ENCODE measurements at places on chromosomes 7 and 10.

DNA sequence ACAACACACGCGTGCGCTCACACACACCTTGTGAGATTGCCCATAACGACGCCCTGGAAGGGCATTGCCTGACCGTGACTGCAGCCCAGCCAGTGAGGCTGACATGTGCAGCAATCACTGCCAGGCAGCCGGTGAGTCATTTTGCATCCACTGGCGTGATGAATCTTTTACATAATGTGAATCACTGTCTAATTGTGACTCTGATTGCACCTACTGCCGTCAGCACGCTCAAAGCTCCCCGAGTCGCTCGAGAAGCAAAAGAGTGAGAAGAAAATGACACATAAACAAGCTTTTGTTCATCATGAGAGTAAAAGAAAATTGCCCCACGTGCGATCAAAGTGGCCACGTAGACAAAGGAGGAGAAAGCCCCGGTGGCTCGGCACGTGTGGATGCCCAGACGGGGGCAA lies 117.4 kb upstream of the PFKP start:
- no peak for DNase-seq

- DNase-seq: no peak
These were observed 199.8 kb downstream of the AHR start for GRCh38 chr7:17498230-17498629.

GRCh38 chr7:3807824-3808223 lies 506.8 kb downstream of the SDK1 start:
- no peak for DNase-seq

- DNase-seq: no peak
These were observed 10.6 kb downstream of the DNAJB6 start for GRCh38 chr7:157347217-157347904.

DNA sequence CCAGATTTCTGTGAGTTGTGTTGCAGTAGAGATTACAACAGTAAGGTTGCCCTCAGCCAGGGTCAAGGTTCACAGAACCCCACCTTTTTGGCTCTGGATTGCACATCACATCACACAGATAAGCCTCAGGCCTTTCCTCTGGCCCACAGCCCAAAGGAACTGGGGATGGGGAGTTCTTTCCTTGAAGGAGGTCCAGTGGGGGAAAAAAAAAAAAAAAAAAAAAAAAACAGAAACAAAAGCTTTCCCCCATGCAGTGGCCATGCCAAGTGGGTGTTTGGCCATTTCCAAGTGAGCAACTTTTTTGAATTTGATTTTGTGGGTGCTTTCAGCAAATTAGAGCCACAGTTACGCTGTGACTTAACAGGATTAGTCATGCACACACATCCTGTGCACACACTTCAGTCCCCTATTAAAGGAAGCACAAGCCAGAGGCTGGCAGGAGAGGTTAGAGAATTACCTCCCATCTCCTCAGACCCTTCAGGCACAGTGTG lies 79.3 kb upstream of the NANOS1 start:
- DNase-seq: no peak

DNA sequence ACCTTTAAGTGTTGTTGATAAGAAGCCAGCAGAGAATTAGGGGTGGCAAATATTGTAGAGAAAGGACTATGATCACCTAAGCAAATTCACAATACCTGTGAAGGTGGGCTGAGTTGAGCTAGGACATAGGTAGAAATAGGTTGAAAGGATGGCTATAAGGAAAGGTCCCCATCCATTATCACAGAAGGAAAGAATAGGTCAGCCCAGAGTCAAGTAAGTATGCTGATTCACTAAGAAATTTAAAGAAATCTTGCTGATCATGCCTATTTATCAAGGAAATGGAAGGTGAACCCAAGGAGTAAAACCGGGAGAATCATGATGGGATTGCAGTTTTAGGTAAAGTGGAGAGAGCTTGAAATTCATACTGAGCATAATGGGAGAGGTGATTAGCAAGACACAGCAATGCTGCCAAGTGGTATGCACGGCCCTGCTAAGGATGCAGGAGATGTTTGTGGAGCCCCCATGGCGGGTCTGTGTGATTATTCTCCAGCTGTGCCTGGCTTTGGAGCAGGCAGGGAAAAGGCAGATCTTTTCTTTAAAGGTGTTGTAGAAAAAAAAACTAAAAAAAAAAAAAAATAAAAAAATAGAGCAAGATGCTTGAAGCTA lies 399.4 kb downstream of the PLXDC2 start:
- no peak for DNase-seq

DNA sequence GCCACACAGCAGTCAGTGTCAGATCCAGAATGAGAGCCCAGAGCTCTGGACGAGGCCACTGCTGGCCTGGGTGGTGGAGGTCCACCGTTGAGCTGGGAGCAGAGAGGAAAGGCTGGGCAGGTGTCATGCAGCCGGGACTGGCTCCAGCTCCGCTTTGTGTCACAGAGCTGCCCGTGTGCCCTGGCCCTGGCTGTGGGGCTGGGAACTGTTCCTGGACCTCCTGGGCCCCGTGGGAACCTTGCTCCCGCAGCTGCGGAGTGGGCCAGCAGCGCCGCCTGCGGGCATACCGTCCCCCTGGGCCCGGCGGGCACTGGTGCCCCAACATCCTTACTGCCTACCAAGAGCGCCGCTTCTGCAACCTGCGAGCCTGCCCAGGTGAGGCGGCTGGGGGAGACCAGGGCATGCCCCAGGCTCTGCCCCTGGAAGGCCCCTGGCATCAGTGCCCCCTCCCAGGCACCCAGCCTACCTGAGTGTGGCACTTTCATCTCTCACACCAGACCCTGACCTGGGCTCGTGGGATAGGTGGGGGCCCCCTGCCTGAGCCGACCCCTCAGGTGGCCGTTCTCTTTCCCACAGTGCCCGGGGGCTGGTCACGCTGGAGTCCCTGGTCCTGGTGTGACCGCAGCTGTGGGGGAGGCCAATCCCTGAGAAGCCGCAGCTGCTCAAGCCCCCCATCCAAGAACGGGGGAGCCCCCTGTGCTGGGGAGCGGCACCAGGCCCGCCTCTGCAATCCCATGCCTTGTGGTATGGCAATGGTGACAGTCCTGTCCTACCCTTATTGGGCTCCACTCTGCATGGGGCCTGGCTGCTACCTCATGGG lies 18.8 kb upstream of the ZNF862 start:
- DNase-seq: no peak

DNA sequence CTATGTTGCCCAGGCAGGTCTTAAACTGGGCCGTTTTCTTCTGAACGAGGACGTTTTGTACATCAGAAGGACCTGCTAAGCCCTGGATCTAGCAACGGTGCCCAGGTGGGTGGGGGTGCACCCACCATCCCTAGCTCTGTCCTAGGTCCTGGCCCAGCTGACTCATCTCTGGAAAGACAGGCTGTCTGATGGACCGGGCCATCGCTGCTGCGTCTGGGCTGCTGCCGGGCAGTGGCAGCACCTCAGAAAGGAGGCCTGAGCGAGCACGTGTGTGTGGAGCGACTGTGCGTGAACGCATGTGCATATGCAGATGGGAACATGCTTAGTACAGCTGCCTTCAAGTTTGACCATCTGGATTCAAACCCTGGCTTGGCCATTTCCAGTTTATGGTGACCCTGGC lies 7.3 kb upstream of the ELFN1 start:
- no peak for DNase-seq

- no peak for DNase-seq
These were observed 18.6 kb upstream of the VDAC2 start for GRCh38 chr10:75191821-75192568.

DNA sequence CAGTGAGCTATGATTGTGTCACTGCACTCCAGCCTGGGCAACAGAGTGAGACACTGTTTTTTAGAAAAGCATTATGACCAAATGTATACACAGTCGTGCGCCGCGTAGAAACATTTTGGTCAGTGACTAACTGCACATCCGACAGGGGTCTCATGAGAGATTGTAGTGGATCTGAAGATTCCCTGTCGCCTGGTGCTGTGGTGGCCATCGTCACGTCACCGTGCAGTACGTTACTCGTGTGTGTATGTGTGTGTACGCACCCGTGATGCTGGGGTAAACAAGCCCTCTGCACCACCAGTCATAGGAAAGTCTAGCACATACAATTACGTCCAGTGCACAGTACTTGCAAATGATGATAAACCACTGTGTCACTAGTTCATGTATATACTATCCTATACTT lies 109.4 kb downstream of the ELFN1 start:
- DNase-seq: no peak

GRCh38 chr7:106178593-106179134 lies 66.6 kb upstream of the SYPL1 start:
- DNase-seq: no peak

GRCh38 chr7:41977151-41977651 lies 259.8 kb downstream of the GLI3 start:
- DNase-seq: no peak

DNA sequence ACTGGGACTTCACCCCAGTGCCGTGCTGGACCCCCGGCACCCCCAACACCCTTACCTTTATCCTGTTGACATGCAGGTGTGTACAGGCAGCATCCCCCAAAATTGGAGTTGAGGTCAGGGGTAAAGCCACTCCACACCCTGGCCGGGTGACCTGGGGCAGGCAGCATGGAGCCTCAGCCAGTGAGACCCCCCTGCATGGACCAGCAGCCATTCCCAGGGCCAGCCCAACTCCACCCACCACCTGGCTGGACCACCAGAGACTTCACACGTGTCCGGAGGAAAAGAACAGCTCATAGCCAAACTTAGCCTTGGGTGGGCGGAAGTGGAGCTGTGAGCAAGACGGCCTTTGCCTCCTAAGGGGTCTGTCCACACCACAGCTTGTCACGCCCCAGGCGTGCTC lies 413.0 kb upstream of the FOXK1 start:
- DNase-seq: no peak

GRCh38 chr10:24393201-24393600 lies 184.3 kb downstream of the KIAA1217 start:
- DNase-seq: no peak

- DNase-seq: no peak
These were observed 317.4 kb upstream of the ADARB2 start for GRCh38 chr10:2054728-2055127.

DNA sequence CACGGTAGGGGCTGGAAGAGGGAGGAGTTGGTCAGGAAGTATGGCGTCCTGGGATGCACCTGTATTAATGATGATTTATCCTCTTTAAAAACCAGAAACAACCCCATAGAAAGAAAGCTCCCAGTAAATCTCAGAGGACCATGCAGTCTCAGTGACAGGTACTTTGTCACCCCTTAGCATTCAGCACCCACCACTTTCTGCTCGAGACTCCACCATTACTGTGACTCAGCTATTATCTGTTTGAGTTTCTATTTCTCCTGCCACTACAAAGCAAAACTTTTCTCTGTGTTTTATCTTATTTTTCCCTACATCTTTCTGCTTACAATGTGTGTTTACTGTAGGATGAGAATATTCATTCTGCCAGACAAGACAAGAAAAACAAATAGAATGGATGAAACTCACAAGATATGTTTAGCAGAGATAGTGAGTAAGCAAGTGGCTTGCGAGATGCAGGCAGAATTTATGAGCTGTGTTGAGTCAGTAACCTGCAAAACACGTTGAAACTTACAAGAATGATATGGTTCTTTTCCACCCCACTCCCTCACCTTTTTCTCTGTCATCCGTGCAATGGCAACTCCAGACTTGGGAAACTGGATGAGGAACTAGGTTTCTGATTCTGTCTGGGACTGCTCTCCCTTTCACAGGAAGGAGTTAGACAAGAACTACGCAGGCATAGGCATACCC lies 127.1 kb downstream of the AOAH start:
- no peak for DNase-seq

- no peak for DNase-seq
These were observed 114.8 kb downstream of the SDK1 start for GRCh38 chr7:3415861-3416312.

GRCh38 chr7:51027106-51027934 lies 244.6 kb upstream of the GRB10 start:
- DNase-seq: no peak

DNA sequence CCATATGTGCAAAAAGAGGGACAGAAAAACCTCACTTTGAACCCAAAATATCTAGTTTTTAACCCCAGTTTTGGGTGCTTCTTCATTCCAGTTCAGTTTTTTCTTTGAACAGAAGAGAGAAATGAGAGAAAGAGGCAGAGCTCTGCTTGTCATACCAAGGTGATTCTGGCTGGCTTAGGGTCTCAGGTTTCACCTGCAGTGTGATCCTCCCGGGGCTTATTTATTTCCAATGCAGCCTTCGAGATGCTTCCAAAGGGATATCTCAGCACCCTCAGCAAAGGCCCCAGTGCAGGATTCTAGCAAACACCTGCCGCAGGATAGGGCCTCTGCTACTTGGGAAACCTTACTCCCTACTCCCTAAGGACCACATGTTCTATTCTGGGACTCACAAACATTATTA lies 131.3 kb downstream of the WDR11 start:
- no peak for DNase-seq

GRCh38 chr10:17506390-17506789 lies 52.0 kb upstream of the ST8SIA6 start:
- DNase-seq: no peak

GRCh38 chr10:129531969-129532660 lies 65.1 kb downstream of the MGMT start:
- no peak for DNase-seq

GRCh38 chr7:159056737-159057136 lies 87.9 kb downstream of the VIPR2 start:
- DNase-seq: no peak

GRCh38 chr10:59181668-59182067 lies 5.2 kb downstream of the PHYHIPL start:
- peak; percentile 14 for DNase-seq

DNA sequence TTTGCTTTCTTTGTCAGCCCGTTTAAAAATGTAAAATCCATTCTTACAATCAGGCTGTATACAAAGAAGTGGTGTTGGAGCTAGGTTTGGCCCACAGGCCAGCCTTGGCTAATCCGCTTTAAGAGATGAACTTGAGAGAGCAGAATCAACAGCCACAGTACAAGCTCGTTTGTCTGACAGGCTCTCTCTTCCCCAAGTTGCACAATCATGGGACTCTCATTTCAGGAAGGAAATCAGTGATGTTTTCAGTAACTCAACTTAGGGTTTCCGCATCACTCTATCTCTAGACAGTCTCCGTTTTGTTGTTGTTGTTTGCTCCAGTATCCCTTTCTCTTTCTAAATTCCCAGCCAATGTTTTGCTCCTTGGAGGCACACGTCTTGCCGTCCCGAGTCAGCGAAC lies 582.0 kb upstream of the MKI67 start:
- no peak for DNase-seq

- no peak for DNase-seq
These were observed 149.6 kb downstream of the ADK start for GRCh38 chr10:74300666-74301065.

DNA sequence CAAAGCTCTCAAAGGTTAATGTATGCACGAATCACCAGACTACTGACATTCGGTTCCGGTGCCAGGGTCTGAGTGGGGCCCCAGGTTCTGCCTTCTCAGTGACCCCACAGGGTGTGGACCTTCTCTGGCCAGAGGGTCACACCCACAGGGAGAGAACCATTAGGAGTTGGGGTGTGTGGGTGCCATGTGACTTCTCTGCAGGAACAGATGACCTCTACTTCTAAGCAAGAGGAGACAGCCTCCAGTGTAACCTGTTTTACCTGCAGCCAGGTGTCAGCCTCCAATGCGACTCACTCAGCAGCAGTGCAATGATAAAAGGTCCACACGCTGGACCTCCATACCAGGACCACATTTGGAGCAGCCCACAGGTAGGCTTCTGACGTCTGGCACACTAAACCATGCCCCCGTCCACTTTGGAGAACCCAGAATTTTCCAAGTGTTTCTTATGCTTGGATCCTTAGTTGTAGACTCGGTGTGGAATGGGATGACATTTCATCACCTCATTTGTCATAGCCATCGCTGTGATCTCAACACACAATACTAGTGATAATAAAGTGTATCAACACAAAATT lies 16.2 kb upstream of the INSIG1 start:
- no peak for DNase-seq
